ENCODE measurements at places on chromosomes 6 and 20.

GRCh38 chr20:23257848-23258746 lies 92.5 kb upstream of the NXT1 start:
- DNase-seq = peak; percentile 82

DNA sequence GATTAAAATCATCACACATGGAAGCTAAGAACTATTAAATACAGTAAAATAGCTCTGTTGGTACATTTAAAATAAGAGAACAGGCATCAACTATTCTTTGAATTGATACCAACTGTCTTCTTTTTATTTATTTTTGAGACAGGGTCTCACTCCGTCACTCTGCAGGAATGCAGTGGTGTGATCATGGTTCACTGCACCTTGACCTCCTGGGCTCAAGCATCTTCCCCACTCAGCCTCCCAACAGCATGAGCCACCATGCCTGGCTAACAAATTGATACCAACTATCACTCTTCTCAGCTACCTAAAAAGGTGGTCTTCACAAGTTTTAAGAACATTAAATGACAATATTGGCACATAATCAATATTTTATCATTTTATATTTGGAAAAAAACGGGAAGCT lies 7.8 kb upstream of the PNISR start:
- no peak for DNase-seq

- no peak for DNase-seq
Measured at GRCh38 chr20:4256874-4257273, 241.5 kb upstream of the RNF24 start.

DNA sequence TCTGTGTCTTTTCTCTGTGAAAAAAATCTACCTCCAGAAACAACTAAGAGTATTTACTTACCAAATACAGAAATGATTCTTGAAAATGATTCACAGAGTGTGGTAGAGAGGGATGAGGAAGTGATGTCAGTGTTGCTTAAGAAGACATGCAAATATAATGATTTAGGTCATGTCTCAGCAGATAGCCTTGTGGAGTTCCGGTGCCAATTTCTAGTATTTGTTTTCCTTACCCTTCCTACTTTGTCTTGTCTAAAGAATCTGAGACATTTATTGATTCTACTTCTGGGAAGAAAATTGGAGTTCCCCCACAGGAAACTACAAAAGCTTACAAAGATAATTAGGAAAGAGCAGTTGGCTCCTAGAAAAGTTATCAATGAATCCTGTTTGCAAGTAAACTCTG lies 68.8 kb downstream of the GJA1 start:
- no peak for DNase-seq

GRCh38 chr6:157896932-157897331 lies 73.9 kb downstream of the SNX9 start:
- no peak for DNase-seq

DNA sequence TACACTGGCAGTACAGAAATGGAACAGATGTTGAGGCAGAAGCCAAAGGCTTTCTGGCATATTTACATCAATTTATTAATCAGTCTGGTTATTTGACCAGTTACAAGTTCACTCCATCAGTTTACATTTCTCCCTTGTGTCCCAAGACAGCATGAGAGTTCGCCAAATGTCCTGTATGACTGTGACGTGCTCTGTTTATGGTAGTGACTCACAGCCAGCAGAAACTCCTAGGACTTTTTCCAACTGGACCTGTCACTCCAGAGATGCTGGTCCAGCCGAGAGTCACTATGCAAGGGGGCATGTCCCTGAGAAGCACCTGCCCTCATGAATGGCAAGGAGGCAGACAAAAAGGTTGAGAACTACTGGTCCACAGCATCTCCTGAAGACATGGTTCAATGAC lies 160.0 kb downstream of the LRFN2 start:
- DNase-seq = peak; percentile 46

- DNase-seq = peak; percentile 18
Measured at GRCh38 chr6:144659202-144660182, 374.4 kb downstream of the UTRN start.

GRCh38 chr6:33762713-33763112 lies 16.0 kb upstream of the IP6K3 start:
- DNase-seq = no peak

DNA sequence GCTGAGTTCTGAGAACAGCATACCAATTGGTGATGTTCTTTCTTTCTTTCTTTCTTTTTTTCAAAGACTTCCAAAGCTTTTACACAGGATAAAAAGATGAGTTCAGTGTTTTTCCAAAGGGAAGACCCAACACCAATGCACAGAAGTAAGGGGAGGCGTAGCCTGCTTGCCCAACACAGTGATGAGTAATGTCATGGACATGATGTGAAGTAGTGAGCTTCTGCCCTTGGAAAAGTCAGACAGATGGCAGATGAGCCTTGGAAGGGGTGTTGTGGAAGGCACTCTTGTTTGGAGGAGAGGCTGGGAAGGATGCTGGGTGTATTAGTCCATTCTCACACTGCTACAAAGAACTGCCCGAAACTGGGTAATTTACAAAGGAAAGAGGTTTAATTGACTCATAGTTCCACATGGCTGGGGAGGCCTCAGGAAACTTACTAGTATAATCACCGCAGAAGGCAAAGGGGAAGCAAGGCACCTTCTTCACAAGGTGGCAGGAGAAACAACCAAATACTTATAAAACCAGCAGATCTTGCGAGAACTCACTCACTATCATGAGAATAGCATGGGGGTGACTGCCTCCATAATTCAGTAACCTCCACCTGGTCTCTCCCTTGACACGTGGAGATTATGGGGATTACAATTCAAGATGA lies 12.6 kb downstream of the LRP11 start:
- DNase-seq = peak; percentile 72

DNA sequence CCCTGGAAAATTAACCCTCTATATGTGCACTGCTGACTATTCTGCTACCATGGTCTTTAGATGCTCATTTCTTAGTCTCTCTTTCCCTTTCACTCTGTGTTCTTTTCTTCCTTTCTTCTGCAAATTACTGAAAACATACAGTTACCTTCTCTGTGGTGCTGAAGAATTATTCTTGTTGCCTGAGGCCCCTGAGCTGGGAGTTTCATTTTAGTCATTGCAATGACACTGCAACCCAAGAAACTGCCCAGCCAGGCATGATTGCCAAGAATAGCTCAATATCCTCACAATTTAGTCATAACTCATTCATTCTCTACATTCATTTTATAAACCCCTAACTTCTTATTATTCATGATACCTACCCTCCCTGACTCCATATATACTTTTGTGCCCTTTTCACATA lies 245.8 kb upstream of the RAB32 start:
- no peak for DNase-seq

DNA sequence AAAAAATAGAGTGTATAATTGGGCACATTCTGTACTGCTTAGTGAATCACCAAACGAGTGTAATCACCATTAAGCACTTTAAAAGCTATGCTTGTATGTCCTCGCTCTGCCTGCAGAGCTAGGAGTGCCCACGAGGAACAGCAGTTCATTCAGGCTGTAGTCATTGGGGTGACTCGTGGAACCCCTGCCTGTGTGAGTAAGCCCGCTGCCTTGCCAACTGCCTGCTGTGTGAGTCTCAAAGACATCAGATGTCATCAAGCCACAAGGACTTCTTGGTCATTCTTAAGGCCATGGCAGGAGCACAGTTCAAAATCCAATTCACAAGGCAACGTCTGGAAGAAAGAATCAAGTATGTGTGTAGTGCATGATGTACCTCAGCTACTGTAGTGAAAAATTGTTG lies 60.4 kb downstream of the FOXO3 start:
- peak; percentile 26 for DNase-seq

- no peak for DNase-seq
Measured at GRCh38 chr20:59001449-59002171, 5.4 kb downstream of the CTSZ start.

DNA sequence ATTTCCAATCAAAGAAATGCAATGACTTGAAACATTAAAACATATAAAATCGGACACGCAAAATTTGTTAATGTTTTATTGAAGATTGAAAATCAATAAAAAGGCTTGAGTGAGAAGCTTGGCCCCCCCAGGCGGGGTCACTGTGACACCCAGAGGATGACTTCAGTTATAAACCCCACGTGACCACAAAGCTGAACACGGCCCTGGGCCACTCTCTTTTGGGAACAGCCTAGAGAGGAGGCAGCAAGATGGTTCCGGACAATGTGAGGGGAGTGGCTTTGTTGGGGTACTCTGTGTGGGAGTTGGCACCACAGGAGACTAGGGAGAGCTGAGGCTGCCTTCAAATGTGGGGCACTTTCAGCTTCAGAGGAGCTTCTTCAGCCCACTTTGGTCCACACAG lies 172.5 kb downstream of the LRFN2 start:
- DNase-seq = no peak

DNA sequence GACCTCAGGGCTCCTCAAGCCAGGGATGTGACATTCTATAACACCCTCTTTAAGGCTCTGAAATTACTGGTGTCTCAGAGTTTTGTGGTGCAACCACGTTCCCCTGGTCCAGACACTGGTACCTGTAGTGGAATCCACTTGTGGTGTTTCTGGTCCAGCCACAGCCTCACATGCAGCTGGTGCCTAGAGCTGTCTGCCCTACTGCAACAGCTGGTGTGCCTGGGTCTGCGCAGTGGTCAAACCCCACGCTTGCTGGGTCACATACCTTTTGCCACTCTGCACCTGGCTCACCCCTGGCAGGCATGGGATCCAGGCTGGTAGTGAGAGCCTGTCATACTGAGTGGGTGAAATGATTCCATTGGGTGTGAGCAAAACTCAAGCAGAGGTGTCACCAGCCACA lies 1230.2 kb upstream of the EYS start:
- no peak for DNase-seq

DNA sequence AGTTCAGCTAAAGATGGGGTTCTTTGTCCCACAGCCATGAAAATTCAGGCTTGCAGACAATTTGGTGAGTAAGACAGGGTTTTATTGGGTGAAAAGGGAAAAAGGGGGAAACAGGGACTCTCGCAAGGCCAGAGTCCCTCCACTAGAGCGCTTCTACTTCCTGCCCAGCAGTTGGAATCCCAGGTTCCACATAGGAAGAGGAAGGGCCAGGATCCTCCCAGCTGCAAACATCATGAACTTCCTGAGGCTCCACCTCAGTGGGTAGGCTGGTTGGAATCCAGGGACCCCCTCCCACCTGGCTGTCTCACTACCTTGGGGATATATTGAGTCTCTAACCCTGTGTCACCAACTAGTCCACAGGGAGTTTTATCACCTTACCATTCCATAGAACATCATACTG lies 39.5 kb upstream of the PRSS16 start:
- DNase-seq = no peak

DNA sequence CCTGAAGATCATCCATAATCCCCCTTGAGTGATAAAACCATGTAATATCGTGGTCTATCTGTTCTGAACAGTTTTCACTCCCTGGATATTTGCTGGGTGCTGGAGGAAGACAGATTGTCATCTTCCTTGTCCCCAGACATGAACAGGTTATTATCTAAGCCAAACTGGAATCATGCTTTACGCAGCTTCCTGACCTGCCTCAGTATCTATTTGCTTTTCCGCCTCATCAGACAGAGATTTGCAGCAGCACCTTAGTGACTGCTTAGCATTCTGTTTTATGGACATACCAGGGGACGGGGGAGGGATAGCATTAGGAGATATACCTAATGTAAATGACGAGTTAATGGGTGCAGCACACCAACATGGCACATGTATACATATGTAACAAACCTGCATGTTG lies 124.6 kb downstream of the SLC23A2 start:
- DNase-seq = no peak

GRCh38 chr6:153208706-153209105 lies 77.6 kb upstream of the RGS17 start:
- DNase-seq = no peak

DNA sequence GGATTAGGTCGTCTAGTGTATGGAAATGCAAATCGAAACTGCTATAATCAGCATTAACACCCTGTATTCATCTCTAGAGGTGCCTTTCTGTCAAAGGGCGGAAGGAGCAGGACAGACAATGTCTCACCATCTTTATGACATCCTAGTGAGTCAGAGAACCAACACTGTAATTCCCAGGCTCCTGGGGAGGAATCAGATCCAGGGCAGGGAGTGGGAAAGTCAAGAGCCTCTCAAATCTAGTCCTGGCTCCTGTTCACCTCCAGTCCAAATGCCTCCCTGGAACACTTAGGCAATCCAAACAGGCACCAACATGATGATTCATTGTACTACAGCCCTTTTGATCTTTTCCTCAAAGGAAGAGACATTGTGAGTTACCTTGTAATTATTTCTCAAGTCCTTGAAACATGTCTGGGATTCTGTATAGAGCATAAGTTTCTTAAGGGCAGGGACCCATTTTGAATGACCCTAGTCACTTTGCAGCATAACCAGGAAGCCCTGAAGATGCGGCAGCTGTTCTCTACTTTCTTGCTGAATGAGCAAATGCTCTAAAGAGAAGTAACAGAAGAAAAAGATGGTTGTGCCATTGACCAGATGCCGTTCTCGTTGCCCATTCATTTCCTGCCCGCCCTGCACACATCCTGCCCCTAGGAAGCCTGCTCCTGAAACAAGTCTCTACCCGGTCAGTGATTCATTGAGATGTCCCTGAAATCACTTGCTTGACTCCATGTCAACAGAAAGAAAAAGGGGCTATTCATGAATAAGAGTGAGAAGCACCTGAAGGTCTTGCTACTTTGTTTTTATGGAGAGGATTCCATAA lies 112.8 kb upstream of the JARID2 start:
- peak; percentile 84 for DNase-seq

- DNase-seq = no peak
Measured at GRCh38 chr6:68069921-68070710, 565.0 kb upstream of the ADGRB3 start.

GRCh38 chr6:34236131-34236442 lies 586 bp upstream of the HMGA1 start:
- DNase-seq = peak; percentile 89

All from trophoblast cell (in vitro differentiated cells and primary cell).